ENCODE measurements at places on chromosomes 5 and 9.

DNA sequence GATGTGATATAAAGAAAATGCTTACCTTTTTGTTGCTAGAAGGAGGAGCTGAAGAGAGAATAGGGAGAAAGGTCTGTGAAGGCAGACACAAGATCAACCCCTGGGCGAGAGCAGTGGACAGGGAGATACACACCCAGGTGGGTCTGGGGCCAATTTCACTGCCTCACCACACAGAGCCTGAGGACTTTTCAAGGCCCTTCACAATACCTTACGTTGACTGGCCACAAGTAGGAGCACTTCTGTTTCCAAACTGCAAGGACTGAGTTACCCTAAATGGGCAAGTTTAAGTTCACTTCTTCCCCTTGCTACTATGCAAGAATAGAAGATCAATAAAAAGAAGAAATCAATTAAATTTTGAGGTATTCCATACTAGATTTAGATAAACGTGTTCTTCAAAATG lies 174.5 kb upstream of the SLC12A2 start:
- no peak for DNase-seq

GRCh38 chr9:114366334-114367128 lies 21.3 kb downstream of the AKNA start:
- no peak for DNase-seq

DNA sequence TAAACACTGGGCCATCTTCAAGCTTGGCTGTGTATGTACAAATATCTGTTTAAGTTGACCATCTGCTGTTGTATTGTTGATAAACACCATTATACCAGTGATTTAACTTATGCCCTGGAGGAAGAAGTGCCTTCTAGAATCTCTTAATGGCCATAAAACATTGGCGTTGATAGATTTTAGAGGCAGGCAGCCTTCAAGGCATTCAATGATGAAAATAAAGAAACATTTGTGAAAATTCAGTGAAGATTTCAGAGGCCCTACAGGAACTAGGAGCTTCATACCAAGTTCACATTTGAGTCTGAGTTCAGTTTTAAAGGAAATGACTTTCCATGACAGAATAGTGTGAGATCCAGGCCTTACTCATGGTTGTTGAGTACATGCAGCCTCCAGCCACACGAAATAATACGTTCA lies 52.2 kb downstream of the MAP1B start:
- DNase-seq, result no peak

DNA sequence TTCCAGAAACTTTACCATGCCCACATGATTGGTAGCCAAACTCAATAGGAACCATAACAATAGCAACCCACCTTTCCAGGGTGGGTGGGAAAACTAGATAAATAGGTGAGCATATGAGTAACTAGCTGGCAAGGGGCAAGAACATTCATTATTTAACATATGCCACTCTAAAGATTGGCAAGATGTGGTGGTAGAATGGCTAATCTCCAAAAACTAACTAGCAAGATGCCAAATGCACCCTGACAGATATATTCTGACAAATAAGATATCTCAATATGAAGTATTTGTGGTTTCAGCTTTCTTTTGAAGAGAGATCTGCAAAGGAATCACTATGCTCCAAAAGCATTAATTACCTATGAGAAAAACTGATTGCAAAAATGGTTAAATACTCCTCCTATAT lies 895.6 kb downstream of the TLE1 start:
- no peak for DNase-seq

- DNase-seq, result no peak
Observed at GRCh38 chr5:143533978-143534760, 130.7 kb upstream of the NR3C1 start.

DNA sequence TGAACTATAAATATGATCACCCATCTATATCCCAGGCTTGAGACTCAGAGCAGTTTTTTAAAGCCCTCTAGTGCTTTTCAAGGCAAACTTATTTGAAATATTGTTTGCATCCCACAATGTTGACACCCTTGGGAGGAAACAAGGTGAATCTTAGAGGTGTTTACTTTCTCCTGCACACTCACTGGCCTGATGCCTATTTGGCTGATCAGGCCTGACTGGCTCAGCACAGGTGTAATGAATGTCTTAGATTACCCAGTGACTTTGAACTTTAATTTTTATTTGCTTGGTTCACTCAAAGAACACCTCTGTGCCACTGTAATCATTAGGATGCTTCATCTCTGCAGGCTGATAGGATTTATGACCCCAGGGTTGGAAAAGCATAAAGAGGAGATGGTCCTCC lies 158.3 kb downstream of the KCTD16 start:
- no peak for DNase-seq

- no peak for DNase-seq
Observed at GRCh38 chr5:56025151-56025885, 30.6 kb upstream of the IL6ST start.

- DNase-seq, result no peak
Observed at GRCh38 chr9:74551266-74551665, 54.1 kb downstream of the RORB start.

- no peak for DNase-seq
Observed at GRCh38 chr5:16528382-16529110, 62.9 kb upstream of the ZNF622 start.

DNA sequence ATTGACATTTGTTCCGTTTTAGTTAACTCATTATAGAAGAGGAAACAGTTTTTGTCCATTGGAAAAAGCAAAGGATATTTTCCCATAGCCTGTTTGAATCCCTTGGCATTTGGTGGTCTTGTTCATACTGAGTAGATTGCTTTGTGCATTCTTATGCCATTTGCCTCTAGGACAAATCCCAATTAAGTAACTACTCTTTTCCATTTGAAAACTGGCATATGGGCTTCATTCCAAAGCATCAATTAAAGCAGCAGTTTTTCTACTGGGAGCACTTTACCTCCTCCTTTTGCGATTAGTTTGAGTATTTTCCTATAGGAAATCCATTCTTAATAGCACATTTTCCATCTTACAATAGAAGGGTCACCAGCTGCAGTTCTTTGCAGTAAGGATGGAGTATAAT lies 31.2 kb downstream of the GPR21 start:
- DNase-seq, result no peak

DNA sequence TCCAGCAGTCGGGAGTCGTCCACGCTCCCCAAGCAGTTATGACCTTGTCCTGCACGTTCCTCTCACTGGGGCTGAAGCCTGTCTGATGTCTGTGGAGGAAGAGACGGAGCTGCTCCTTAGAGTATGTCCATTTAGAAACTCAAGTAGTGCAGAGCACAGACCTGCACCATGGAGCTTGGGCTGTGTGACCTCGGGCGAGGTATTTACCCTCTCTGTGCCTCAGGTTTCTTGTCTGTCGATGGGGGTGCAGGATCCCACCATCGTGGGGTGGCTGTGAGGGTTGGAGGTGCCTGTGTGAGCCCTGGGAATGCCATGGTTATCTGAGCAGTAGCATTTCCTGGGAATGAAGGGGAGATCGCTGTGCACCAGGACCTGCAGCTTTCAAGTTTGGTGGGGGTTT lies 14.2 kb downstream of the TRAF2 start:
- no peak for DNase-seq

- DNase-seq, result no peak
Observed at GRCh38 chr9:3525096-3525835, 535 bp downstream of the RFX3 start.

GRCh38 chr9:10525972-10526371 lies 86.8 kb downstream of the PTPRD start:
- DNase-seq, result no peak

DNA sequence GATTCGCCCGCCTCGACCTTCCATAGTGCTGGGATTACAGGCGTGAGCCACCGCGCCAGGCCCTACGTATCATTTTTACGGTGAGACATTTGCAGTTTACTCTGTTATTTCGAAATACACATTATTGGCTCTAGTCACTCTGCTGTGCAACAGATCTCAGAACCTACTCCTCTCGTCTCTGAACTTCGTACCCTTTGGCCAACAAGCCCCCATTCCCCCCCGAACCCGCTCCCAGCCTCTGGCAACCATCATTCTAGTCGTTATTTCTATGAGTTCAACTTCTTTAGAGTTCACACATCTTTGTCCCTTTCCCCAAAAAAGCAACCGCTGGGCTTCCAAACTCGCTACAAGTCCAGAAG lies 735 bp downstream of the PTGR1 start:
- DNase-seq, result no peak

- DNase-seq, result no peak
Observed at GRCh38 chr5:81750308-81751008, 439 bp downstream of the SSBP2 start.

DNA sequence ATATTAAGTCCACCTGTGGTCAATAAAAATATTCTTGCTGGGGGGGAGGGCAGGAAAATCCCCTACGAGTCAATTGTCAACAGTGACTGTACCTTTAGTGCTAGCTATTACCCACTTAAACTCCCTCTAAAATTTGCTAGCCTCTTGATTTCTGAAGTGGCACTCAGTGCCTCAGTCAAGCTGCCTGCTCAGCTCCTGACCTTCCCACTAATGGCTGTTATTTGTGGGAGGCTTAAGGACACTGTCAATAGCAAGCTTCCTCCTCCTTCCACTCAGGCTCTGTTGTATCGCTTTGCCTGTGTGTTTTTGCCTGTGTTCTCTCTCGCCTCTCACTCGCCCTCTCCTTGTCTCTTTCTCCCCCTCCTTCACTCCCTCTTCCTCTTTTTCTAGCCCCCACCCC lies 140.8 kb downstream of the BNC2 start:
- DNase-seq, result no peak

GRCh38 chr5:147487031-147487750 lies 22.7 kb downstream of the DPYSL3 start:
- no peak for DNase-seq

GRCh38 chr5:40446910-40447309 lies 232.8 kb upstream of the PTGER4 start:
- DNase-seq, result no peak

GRCh38 chr5:124923131-124923530 lies 176.7 kb upstream of the ZNF608 start:
- no peak for DNase-seq
